ENCODE measurements at places on chromosomes 5 and 9.

DNA sequence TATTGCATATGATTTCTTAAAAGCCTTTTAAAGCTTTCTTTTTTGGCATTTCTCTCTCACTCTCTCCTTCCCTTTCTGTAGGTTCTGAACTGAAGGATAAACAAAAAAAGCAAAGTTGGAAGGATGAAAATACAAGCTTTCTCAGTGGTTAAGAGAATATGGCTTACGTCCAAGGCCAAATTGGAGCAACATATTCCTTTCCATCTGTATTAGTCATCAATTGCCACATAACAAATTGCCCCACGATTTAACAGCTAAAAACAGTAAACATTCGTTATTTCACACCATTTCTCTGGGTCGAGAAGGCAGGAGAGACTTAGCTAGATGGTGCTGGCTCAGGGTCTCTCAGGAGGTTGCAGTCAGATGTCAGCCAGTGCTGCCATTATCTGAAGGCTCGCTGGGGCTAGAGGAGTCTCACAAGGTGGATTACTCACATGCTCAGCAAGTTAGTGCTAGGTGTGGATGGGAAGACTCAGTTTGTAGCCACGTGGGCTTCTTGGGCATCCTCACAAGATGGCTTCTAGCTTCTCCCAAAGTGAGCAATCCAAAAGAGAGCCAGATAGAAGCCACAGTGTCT, 2.0 kb upstream of the ROR2 start:
- DNase-seq, result no peak

DNA sequence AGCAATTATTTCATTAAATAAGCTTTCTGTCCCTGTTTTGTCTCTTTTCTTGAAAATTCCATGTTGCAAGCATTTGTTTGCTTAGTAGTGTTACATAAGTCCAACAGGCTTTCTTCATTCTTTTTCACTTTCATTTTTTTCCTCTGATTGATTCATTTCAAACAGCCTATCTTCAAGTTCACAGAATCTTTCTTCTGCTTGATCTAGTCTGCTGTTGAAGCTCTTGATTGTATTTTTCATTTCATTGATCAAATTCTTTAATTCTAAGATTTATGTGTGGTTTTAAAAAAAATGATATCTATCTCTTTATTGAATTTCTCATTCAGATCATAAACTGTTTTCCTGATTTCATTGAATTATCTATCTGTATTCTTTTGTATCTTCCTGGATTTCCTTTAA, 20.4 kb upstream of the NFIL3 start:
- DNase-seq, result no peak

- DNase-seq, result no peak
Measured at GRCh38 chr5:171493646-171494393, 74.4 kb downstream of the FGF18 start.

- no peak for DNase-seq
Measured at GRCh38 chr5:157550663-157551062, 24.9 kb downstream of the ADAM19 start.

- no peak for DNase-seq
Measured at GRCh38 chr9:2634818-2635217, 13.2 kb downstream of the VLDLR start.
